ENCODE measurements at places on chromosomes 16 and 17. TPM values are rescaled to one million over a fixed set of nuclear protein-coding genes. Genes with fewer than 3 reads are reported as not detected.

DNA sequence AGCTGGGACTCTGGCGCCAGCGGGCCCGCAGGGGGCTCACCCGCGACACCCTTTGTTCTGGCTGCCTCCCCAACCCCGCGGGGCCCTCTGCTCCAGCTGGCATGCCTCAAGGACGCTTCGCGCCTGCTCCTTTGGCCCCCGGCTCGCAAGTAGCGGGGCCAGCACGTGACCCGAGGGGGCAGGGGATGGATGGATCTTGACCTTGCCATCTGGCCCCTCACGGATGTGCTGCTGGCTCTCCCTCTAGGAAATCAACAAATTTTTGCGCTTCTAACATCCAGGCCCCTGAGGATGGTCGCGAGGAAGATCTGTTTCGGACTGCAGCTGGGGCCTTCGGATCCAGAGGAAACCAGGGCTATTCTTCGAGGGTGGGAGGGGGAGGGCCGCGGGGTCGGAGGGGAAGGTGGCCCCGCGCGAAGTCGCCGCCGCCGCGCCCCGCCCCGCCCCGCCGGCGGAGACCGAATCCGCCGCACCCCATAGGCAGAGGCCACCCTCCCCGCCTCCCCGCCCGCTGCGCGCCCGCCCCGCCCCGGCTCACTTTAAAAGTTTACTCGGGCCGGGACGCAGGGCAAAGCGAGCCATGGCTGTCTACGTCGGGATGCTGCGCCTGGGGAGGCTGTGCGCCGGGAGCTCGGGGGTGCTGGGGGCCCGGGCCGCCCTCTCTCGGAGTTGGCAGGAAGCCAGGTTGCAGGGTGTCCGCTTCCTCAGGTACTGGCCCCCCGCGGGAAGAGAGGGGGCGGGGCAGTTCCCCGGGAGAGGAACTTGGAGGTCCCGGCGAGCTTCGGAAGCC, at the start of gene ACSF2:
ACSF2 (plus strand) TSS at position 537 of the 790 bp plus-strand sequence; CDS start at position 581, 44 bp downstream.
- peak; percentile 72 for DNase-seq

DNA sequence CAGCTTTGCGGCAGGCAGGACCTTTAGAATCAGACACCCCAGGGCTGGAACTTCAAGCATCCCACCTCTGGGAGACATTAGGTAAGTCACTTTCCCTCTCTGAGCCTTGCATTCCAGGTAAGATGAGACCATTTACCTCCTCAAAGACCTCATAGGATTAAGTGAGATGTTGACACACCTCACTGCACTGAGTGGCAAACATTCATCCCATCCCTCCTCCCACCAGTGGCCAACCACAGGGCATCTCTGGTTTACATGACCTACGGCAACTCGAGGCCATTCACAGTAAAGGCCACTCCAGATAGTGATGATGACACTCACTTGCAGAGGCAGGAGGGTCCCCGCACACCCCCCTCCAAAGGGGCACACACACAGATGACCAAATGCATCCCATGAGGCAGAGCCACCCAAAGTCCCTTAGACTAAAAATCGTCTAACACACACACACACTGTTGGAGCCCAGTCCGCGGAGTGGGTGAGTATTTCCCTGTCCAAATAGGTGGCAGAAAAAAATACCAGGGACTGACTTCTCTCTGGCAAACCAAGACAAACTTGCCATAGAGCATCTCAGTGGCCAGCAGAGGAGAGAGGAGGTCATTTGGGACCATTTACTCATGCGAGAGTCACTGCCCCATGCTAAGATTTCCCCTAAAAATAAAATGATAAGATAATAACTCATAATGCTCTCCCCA, 454.9 kb downstream of the SOX9 start:
- DNase-seq = no peak

- DNase-seq = no peak
Measured at GRCh38 chr16:12317121-12317810, 340.7 kb downstream of the SNX29 start.

GRCh38 chr16:8346294-8346693, 244.0 kb downstream of the TMEM114 start:
- DNase-seq = peak; percentile 21

DNA sequence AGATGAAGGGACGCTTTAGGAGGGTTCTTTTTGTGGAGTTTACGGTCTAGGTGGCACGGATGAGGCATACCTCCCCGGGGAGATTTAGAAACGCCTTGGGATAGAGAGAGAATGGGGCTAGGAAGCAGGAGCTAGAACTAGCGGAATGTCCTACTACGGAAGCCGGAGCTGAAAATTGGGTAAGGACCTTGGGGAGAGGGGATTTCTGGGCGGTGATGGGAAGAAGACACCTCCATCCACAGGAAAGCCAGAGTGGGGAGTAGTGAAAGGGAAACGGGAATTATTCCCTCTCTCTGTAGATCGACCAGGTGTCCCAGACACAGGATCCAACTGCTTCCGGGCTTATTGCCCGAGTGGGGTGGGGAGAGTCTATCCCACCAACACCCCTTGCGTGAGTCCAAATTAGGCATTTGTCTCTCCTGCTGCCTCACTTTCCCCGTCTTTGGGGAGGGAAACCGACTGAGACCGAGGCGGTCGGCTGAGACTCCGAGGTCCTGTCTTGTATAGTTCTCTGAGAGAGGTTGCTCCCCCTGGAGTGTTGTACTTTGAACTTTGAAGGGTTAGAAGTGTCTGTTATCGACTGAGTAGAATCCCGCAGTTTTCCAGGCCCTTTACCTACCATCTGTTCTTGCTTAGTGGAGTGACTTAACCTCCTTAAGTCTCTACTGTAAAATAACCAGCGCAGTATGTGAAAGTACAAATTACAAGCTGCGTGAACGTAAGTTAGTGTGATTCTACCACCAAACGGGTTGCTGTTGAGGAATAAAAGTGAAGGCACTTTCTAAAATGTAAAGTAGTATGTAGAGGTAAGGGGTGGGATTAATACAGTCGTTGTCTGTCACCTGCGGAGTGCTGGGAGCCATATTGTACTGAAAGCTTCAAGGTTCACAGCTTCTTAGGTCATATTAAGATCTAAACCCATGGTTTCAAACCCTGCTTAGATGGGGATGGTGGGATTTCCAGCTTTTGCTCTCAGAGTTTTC, 1.0 kb downstream of the RSPRY1 start:
- DNase-seq = peak; percentile 46

GRCh38 chr16:11955713-11956123, 9.3 kb upstream of the TNFRSF17 start:
- no peak for DNase-seq

GRCh38 chr17:1484676-1485422, 7.6 kb downstream of the MYO1C start:
- peak; percentile 84 for DNase-seq

DNA sequence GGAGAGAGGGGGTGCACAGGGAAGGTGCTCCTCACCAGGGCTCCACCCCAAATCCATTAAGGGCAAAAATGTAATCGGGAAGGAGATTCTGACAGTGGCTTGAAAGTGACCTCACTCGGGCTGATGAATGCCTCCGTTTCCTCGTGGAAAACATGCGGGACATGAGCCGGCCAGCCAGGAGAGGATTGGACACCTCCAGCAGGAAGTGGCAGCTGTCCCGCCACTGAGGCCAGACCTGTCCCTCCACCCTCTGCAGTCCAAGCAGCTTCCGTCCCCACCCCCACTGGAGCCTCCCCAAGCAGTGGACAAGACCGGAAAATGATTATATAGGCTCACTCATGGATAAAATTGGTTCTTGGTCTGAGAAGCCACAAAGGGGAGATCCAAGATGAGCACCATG, 82.1 kb upstream of the CCL1 start:
- DNase-seq = no peak

DNA sequence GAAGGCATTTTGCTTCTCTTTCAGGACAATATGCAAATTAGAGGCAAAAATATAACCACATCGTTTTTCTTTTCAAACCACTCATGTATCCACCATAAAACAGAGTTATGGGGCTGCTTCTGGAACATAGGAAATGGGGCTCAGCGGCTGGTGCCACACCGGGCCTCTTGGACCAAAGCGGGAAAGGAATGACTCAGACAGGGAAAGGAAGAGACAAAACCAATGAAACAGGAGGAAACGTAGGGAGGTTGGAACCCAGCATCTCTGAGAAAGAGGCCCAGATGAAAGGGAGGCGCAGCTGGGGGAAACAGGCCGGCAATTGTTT, 28.5 kb downstream of the CUEDC1 start:
- no peak for DNase-seq

GRCh38 chr17:37137070-37137610, 188.4 kb downstream of the AATF start:
- DNase-seq = no peak

GRCh38 chr17:76130473-76130872, 10.6 kb downstream of the FOXJ1 start:
- DNase-seq = no peak

DNA sequence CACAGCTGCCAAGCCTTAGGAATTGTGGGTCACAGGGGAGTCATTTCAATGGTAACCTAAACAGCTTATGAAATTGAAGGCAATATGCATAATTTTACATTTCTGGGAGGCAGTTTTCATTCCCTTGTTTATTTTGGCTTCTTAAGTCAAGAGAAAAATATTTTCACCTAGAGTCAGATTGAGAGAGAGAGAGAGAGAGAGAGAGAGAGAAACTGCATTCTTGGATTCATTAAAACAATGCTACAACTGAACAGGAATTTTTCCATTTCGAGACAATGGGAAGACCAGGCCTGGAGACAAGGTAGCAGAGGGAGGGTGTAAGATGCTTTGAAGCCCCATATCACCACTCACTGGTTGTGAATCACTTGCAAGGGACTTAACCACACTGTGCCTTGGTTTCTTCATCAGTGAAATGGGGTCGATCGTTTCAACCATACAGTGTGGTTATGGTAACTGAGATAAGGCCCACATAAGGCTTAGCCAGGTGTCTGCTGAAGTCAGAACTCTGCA, 224.7 kb upstream of the IRX3 start:
- no peak for DNase-seq

- DNase-seq = no peak
Measured at GRCh38 chr16:35186045-35186759, 1726.8 kb downstream of the TP53TG3F start.

DNA sequence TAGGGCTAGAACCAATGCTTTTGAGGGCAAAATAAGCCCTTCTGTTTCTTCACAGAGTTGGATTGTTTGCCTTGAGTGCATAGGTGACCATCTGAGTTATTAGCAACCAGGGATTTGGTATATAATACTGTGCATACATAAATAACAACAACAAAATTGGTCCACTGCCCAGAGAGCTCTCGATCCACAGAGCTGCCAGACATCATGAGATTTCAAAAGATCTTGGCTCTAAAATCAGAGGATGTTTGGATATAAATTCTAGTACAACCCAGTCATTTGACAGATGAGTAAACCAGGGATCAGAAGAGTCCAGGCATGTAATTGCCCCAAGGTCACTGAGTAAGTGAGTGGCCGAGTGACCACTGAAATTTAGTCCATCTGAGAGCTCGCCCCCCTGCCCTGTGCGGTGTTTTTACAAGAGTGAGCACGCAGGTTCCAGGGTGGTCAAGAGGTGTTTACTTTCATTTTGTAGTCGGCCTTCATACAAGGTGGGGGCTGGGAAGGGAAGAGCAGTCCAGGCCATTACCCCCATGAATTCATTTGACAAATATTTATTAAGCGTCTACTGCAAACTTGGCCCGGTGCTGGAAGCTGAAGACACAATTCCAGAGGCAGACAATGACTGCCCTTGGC, 1.8 kb upstream of the MT2A start:
- DNase-seq = no peak

DNA sequence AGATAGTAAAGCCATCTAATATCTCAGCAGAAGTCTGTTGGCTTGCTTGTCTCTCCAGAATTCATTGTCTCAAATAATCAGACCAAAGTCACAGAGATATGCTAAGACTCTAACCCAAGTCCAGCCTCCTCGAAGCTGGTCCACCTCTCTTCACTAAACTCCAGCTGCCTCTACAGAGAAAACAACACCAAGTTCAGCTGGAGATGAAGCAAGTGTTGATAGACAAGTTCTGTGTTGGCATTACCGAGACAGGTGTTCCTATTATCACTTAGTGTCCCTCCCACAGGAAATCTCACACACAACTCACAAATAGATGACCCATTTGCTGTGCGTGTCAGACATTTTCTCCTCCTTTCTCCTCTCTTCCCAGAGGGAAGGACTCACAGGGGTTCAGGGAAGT, 164.4 kb upstream of the ANKFN1 start:
- no peak for DNase-seq

- DNase-seq = peak; percentile 91
Measured at GRCh38 chr16:20611350-20611902, 35.3 kb upstream of the ACSM2B start.

DNA sequence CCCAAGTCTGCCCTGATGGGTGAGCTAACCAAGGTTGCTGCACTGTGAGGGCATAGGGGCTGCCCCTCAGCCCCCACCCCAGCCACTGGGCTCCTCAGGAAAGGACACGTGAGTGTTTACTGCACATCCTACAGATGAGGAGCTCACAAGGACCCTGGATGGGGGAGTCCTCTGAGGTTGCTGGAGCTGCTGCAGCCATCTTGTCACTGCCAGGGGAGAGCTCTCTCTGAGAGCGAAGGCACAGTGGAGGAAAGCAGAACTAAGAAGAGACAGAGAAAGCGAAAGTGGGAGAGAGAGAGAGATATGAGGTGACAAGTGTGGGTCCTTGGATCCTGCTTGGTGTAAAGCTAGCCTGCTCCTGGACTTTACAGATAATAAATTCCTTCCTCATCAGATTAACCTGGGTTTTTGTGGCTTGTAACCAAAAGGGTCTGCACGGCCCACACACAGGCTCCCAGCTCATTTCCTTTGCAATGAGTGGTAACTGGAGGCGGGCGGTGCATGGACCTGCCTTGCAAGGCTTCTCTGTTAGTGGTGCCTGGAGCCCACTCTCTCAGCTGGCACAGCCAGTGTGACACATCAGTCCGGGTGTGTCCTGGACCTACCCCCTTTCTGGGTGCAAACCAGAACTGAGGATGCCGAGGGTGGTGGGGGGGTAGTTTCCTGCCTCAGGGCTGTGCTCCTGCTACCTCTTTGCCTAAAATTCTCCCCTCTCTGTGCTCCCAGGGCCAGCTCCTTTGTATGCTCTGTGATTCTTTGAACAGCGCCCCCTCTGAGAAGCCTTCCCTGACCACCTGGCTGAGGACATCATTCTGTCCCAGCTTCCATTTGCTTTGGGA, 14.2 kb downstream of the SNX20 start:
- no peak for DNase-seq

DNA sequence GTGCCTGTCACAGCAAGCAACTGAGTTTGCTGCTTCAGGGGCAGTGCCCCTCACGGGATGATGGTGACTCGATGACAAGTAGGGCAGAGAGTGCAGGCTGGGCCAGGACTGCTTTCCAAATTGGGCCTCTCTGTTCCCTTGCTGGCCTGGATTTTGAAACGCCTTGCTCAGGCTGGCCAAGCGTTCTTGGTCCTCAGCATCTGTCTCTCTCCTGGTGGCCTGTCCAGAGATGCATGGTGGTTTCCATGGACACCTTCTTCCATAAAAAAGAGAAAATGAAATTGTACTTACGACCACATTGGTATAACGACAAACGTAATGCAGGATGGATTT, 19.4 kb upstream of the PRM1 start:
- DNase-seq = no peak

GRCh38 chr16:55622930-55623561, 32.7 kb upstream of the SLC6A2 start:
- peak; percentile 18 for DNase-seq

ACAP1 gene
- total RNA-seq = 0.99 TPM

CALCOCO2 gene
- 62.8 TPM for total RNA-seq

MYOCD gene
- 0.66 TPM for total RNA-seq

ATXN7L3 gene
- total RNA-seq = 21.0 TPM

TAC4 gene
- not detected for total RNA-seq

FBXO47 gene
- not detected for total RNA-seq

CD300E gene
- total RNA-seq = not detected

C17orf50 gene
- not detected for total RNA-seq

SPATA22 gene
- not detected for total RNA-seq

CCDC40 gene
- total RNA-seq = 13.5 TPM

CACNB1 gene
- total RNA-seq = 2.3 TPM

KRTAP29-1 gene
- total RNA-seq = not detected

Data from body of pancreas (tissue), 4 donors.